ENCODE measurements at places on chromosomes 11 and 22.
A peak's percentile ranks its signal among the peaks of the same experiment; 100 is the strongest.

DNA sequence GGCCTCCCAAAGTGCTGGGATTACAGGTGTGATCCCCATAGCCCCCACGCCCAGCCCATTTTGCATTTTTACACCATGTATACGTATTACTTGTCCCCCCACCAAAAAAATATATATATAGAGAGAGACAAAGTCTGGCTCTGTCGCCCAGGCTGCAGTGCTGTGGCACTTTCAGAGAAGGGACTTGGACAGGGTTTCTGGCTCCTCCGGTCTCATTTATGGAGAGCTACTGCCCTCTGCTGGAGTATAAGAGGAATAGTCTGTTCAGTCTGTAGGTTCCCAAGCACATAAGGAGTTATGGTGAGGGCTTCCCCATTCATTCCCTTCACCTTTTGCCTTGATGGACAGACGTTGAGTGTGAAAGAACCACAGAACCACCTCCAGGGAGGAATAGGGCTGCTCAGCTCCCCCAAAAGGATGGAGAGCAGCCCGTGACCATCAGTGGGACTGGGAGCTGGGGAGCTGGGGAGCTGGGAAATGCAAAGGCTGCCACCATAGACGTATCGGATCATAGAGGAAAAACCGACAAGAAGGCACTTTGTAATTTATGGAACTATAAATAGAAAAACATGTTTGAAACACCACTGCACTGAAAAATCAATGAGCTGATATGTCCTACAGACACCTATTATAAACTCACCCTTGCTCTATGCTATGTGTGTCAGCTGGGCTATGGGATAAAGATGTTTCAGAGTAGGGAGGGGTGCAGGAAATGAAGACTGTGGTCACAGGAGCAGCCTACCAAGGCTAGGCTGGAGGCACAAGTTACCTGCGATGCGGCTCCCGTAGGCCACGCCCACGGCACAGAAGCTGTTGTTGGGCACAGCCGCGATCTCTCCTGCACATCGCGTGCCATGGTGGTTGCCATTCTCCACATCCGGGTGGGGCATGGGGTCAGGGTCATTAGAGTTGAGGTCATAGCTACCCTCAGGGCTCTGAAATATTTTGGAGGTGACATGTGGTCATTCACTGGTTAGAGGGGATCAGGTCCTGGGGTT, 5.2 kb downstream of the PCSK7 start:
- DNase-seq, result peak; percentile 85

- DNase-seq, result no peak
These were observed 9.4 kb upstream of the CALCA start for GRCh38 chr11:14981507-14981906.

GRCh38 chr11:69366591-69366990, 72.6 kb downstream of the MYEOV start:
- no peak for DNase-seq

DNA sequence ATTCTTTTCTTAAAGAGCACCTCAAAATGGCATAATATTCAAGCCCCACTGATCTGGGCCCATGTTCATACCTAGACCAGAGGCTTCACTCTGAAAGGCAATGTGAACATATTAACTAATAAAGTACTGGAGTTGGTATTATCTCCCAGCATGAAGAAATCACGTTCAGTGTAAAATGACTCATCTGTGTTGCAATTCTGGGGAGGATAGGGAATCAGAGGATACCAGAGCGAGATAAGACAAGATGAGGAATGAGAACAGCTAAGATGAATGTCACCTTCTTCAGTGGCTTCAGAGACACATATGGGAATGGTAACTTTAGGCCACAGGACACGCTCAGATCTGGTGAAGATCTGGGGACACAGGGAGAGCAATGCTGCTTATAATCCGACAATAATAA, 121.1 kb downstream of the NTM start:
- no peak for DNase-seq

DNA sequence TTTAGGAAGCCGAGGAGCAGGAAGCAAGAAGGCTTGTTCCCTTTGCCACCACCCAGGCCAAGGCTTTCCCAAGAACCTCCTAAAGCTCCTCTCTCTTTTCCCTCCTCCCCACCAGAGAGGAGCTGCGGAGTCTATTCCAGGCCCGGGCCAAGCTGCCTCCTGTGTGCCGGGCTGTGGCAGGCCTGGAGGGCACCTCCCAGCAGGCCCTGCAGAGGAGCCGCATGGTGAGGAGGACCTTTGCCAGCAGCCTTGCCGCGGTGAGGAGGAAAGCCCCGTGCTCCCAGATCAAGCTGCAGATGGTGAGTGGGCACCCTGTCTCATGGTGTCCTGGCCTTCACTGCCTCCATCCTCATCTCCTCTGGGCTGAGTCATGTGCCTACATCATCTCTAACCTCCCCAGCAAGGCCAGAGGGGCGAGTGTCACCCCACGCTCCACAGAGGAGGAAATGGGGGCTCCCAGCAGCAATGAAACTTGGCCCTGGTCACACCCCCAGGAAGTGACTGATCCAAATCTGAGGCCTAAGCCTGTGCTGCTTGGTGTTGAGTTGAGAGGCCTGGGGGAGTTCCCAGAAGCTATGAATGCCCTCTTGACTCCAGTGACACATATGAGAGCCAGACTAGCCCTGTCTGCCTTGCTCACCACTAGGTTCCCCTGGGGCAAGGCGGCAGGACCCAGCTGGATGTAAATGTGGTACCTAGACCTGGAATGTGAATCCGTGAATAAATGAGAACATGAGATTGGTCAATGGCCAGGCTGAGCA, 104.2 kb downstream of the MYO18B start:
- peak; percentile 59 for DNase-seq

DNA sequence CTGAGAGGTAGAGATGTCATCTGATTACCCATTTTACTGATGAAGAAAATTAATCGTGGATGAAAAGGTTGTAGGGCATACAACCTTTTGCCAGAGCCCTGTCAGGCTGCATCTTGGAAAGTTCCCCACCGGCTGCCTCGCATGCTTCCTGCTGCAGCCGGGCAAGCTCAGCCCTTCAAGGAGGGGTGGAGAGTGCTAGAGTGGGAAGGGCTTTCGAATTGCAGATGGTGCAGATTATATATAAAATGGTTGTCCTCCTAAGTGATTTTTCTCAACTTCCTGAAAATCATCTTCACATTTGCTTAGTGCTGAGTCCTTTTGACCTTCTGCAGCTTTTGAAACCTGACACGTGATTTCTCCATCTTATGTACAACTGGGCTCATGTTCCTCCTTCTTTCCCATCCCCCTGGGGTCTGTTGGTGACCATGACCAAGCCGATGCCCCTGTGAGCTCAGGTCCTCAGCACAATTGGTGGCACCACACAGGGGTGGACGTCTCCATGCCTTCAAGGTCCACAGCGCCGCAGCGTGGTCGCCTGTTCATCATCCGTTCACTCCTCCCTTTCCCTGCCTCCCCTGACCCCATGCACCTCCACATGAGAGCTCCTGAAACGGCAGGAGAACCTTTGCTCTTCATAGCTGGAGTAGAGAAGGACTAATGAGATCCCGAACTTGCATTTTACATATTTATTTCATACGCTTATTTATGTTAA, 47.6 kb upstream of the MYO18B start:
- no peak for DNase-seq

- no peak for DNase-seq
These were observed 30.6 kb downstream of the OR2AT4 start for GRCh38 chr11:75066061-75066460.

DNA sequence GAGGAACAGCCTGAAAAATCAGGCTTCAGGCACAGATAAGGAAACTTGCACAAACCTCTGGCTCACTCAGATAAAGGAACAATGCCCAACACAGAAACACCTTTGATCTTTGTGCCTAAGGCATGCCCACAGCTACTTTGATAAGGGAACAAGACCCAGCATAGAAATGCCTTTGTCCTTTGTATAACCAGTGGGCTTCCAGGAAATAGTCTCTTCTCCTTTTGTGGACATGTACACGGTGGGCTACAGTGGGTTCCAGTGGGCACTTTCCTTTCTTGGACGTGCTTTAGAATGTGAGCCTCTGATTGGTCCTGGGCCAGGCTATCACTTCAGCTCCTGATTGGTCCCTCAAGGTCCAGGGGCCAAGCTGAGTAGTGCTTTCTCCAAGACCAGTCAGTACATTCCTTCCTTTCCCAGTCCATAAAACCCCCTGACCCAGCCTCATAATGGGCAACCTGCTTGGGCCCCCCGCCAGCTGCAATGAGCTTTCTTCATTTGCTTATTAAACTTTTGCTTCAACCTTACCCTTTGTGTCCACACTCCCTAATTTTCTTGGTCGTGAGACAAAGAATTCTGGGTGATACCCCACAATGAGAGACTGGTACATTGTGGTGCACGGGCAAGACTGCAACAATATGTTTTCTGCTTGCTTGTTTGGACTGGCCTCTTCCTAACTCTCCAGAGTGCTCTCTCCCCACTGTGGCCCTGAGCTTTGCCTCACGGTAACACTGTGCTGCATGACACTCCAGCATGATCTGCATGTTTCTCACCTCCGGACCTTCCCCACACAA, 1.7 kb upstream of the CABIN1 start:
- DNase-seq, result peak; percentile 54

DNA sequence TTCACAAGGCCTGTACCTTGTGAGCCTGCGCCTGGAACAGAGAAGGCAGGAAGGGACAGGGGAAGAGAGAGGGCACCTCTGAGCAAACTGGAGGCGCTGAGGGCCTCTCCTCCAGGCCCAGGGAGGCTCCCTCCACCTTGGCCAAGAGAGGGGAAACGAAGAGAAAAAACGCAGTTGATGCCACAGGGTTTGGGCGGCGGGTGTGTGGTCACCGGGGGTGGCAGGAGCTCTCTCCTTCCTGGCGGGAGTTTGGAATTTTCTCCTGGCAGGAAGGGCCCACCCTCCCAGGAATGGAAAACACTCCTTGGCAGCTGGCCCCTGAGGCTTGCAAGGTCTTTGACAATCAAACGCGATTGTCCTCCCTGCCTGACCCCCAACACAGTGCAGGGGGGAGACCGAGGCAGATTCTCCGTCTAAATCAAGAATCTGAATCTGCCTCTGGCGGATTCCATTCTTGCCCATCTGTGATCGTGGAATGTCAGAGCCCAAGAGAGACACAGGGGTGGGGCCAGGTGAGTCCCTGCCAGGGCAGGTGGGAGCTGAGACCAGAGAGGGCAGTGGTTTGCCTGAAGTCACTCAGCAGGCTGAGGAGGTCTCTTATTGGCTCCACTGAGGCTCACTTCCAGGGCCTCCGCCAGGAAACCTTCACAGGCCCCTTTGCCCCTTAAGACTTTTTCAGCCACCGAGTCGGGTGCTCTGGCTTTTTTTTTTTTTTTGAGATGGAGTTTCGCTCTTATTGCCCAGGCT, 21.0 kb downstream of the RPL3 start:
- DNase-seq, result no peak

DNA sequence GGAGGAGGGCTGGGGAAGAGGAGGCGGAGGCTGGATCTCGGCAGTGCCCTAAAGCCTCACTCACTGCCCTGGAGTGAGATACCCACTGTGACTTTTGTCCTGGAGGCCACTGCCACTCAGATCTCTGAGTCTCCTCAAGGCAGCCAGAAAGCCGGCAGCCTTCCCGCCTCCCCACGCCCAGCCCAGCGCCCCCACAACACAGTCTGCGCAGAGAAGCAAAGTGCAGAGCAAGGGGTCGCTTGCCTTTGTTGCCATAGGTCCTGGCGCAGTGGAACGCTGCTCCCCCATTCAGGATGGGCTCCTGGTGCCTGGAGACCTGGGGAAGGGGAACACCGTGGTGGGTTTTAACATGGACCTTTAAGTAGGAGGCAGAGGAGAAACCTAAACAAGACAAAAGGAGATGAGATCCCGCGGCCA, 17.6 kb downstream of the PATZ1 start:
- DNase-seq, result no peak

- no peak for DNase-seq
These were observed 17.1 kb downstream of the FAR1 start for GRCh38 chr11:13685461-13686108.

GRCh38 chr11:121557348-121557747, 104.6 kb upstream of the SORL1-AS1 start:
- no peak for DNase-seq

DNA sequence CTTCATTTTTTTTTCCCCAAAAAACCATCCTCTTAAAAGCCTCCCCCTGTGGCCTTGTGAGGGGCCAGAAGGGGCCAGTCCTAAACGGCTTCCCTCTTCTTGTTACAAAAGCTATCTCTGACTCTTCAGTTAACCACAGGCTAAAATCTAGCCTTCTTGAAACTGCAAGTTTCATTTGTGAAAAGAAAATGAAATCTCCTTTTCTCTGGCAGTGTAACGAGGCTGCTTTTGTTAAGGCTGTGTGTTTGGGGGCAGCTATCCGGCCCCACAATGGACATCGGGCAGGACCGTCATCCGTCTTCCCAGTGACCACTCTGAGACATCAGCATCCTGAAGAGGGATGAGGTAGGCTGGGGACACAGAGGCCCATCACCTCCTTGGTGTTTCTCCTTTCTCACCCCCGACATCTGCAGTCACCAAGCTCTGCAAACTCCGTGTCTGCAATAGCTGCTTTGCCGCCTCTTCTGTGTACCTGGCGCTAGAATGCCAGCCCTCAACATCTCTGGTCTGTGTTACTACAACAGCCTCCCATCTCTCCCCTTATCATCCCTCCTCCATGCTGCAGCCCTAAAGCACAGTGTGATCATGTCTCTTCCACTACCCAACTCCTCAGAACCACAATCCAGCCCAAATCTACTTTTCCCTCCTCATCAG, 94.0 kb downstream of the RCN1 start:
- DNase-seq, result no peak

DNA sequence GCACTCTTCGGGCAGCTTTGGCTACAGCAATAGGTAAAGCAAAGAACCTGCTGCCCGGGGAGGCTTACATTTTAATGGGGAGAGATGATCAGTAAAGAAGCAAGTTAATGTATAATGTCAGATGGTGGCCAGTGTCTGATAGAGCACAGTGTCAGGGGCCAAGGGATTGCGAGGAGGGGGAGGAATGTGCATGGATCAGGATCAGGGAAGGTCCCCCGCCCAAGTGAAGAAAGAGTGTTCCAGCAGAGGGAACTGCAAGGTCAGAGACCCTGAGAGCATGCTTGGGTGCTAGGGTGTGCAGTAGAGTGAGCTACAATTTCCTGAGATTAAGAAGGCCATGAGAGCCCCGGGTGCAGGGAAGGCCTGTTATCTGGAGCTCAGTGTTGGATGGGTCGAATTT, 39.7 kb downstream of the TIMP3 start:
- DNase-seq, result no peak

GRCh38 chr11:134120921-134121526, 52.2 kb downstream of the JAM3 start:
- no peak for DNase-seq

GRCh38 chr11:127643268-127644058, 642.9 kb upstream of the KIRREL3 start:
- DNase-seq, result peak; percentile 51

GRCh38 chr11:31246451-31247165, 122.9 kb downstream of the DCDC1 start:
- DNase-seq, result no peak

DNA sequence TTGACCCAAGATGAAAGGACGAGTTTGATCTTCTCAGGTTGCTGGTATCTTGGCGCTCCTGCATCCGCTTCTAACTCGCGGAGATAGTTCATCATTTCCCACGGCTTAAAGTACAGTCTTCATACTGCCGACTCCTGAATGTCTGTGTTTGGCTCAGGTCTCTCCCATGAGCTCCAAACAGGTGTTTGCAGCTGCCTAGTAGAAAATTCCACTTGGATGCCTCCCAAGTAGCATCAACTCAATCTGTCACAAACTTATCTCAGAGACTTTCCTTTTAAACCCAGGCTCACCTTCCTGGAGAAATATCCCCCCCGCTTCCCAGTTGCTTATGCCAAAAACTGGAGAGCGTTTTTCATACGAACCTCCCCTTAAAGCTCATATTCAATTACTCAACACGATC, 986.5 kb downstream of the TBC1D22A start:
- no peak for DNase-seq

- DNase-seq, result no peak
These were observed 74.8 kb downstream of the NAT10 start for GRCh38 chr11:34180040-34180813.

Data from activated CD4-positive, alpha-beta T cell treated with anti-CD3 and anti-CD28 coated beads, Interleukin-2, amount 10 ng/mL, durations not matched to agents 24 days and 14 days (primary cell).